ENCODE measurements at places on chromosomes 3 and 15.

DNA sequence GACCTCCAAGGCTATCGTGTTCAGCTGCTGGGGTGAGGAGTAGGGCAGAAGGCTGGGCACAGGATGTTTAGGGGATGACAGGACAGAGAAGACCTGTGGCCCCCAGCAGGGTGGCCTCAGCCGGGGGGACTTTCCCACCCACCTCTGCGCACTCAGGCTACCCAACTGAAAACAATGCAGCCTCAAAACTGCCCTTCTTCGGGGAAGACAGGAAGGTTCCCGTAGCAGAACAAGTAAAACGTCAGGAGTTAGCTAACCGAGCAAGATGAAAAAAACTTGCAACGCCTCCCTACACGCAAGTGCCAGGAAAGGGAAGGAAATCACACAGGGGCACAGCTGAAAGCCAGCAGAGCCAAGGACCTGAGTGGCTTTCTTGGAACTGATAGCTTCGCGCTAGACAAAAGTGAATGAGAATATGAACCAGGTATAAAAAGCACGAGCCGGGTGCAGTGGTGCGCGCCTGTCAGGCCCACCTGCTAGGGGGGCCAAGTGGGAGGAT is 38.4 kb upstream of the FURIN start:
- no peak for DNase-seq

DNA sequence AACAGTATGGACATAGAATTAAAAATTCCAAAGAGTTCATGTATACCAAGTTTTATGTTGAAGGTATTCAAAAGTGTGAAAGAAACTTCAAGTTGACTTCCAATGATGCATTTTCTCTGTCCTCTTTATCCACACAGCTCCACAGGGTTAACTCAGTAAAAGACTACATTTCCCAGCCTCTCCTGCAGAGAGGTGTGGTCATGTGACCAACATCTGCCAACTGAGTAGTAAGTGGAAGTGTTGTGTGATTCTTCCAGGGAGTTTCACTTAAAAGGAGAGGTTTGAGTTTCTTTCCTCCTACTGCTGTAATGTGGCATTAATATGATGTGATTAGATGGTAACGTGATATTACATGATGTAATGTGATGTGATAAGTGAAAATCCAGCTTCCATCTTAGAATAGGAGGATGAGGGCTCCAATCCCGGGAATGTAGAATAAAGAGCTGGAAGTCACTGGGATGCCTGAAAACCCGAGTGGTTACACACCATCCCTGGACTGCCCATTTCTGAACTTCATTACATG is 280.6 kb downstream of the ARRDC4 start:
- DNase-seq = no peak

DNA sequence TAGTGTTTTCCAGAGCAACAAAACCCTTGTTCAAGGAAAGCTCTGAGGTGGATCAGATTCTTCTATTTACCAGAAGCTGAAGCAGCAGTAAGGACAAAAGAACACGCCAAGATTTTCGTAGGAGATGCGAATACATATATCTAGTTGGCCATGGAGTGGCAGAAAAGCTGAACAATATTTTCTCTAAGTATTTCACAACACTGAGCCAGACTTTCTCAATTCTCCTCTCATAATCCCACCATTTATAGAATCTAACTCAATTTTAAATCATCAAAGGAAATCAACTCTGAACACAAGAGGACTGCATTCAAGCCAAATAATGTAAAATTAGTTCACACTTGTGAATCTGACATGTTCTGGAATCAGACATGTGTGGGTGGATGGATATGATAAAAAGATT is 775.0 kb downstream of the ROBO1 start:
- DNase-seq = no peak

DNA sequence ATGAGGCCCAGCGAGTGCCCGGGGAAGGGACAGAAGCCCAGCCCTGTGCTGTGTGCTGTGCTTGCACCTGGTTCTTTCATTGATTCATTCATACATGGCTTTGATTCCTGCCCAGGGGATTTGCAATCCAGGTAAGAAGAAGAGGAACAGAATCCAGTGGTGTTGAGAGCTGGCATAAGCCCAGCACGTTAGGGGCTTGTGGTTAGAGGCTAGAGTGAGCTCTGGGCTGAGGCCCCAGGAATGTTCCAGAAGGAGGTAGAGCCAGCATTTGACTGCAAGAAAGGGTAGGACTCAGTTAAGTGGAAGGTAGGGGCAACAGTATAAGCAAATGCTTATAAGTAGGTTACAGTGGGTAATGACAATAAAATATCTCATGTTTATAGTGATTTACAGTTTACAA is 2.3 kb downstream of the VWA5B2 start:
- DNase-seq = no peak

DNA sequence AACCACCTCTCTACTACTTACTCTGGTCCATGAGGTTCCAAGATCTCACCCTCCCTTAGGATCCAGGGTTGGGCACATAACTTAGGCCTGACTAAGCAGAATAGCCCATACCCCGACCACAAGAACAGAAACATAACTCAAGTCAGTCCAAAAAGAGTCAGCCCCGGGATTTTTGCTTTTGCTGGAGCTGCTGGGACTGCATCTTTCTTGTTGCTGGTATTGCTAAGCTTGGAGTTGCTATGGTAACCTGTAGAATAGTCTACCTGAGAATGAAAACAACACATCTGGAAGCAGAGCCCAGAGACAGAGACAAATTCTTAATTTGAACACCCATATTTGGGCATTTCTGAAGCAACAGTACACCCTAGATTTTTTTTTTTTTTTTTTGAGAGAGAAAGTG is 6.5 kb downstream of the RUBCN start:
- DNase-seq = no peak

- DNase-seq = peak; percentile 54
Observed at GRCh38 chr3:195270079-195270816, 711 bp downstream of the XXYLT1 start.

- DNase-seq = no peak
Observed at GRCh38 chr3:156024904-156025533, 95.4 kb upstream of the KCNAB1 start.

- DNase-seq = no peak
Observed at GRCh38 chr3:99466331-99466730, 172.1 kb upstream of the COL8A1 start.
